ENCODE measurements at places on chromosomes 12 and 14.

DNA sequence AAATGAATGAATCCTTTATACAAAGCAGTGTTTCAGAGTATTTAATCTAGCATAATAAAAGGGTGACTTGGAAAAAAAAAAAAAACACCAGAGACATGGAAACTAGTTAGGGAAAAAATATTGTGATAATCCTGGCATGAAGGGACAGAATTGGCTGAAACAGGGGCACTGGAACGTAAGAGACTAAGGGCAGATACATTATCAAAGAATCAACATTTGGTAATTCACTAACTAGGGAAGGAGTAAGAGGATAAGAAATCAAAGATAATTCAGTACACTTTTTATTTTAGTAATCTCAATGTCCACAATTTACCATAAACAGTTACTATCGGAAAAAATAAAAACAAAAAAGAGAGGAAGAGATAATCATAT, 18.2 kb downstream of the PYM1 start:
- DNase-seq, result no peak

GRCh38 chr12:52204095-52204930, 12.5 kb upstream of the KRT80 start:
- no peak for DNase-seq

DNA sequence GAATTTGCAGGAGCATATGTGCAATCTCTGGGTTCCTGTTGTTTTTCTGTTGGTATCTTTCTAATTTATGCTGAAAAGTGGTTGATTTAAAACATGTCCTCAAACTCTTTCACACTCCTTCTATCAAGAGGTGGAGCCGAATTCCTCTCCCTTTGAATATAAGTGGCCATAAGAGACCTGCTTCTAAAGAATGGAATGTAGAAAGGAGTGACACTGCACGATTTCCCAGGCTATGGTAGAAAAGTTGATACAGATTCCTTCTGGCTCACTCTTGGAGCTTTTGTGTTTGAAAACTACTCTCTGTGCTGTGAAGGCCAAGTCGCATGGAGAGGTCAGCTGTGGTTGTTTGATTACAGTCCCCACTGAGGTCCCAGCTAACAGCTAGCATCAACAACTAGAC, 613.2 kb downstream of the ETNK1 start:
- no peak for DNase-seq

DNA sequence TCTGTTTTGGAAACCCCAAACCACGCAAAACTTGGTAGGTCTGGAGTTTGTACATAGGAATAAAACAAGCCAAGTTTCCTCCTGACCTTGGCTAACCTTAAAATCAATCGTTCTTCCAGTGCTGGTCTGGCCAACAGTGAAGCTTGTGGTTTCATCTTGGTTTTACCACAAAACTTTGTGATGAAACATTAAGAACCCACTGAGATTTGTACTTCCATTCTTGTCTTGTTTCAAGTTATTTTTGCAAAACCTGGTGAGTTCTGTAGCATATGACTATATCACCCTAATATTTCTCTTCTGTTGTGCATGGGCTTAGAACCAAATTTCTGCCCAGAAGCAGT, 26.4 kb downstream of the SIX1 start:
- DNase-seq, result no peak

DNA sequence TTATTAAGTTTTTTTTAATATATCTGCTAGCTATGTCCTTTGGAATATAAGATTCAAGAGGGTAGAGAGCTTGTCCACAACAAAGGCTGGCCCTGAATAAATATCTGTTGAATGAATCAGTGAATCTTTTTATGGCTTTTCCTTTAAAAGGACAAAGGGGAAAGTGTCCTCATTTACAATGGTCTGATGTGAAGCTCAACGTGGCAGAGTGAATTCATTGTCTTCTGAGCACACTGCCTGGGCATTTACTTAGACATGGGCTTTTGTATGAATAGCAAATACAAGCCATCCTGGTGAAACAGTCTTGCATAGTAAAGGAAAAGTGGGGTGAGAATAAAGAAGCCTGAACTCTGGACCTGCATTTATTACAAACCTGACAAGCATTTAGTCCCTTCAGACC, 201.2 kb downstream of the NELL2 start:
- no peak for DNase-seq

GRCh38 chr12:104909761-104910160, 48.3 kb downstream of the SLC41A2 start:
- no peak for DNase-seq

DNA sequence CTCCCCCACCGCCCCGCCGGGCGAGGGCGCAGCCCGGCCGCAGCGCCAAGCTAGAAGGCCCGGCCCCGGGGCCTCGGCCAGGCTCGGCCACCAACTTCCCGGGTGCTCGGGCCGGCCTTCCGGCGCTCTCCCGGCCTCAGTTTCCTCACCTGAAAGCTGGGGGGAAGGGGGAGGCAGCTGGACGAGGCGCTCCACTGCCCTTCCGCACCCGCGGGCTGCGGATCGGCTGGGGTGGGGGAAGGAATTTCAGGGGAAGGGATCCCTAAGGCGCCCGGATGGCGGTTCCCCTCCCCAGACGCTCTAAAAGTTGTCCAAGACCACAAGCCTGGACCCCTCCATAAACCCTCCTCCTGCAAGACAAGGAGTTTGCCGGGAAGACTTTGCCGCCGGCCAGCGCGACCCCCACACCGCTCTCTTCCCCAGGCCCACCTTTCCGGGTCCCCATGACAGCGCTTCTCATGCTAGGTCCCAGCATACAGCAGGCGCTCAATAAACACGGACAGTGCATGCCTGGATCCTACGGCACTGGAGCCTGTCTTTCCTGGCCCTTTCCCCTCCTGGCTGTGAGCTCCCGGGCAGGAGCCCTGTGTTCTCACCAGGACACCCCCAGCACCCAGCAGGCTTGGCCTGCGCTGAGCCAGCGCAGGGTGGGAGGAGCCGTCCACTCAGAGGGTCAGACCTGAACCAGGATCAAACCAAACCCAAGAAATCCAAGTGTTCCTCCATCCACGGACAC, 18.1 kb downstream of the BEGAIN start:
- DNase-seq, result no peak

- peak; percentile 92 for DNase-seq
Observed at GRCh38 chr12:67630373-67631088, 18.0 kb upstream of the DYRK2 start.

DNA sequence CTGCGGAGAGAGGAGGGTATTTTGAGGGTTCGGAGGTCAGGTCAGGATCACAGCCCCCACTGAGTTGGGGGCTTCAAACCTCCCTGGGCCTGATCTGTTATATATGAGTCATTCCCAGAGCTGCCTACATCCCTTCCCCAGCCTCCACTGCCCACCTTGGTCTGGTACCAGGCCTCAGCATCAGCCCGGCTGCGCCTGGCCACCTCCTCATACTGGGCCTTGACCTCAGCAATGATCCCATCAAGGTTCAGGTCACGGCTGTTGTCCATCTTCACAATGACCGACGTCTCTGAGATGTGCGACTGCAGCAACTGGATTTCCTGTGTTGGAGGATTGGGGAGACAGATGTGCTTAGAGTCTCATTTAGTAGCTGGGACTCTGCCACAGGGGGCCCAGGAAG, 4.2 kb downstream of the KRT84 start:
- no peak for DNase-seq

DNA sequence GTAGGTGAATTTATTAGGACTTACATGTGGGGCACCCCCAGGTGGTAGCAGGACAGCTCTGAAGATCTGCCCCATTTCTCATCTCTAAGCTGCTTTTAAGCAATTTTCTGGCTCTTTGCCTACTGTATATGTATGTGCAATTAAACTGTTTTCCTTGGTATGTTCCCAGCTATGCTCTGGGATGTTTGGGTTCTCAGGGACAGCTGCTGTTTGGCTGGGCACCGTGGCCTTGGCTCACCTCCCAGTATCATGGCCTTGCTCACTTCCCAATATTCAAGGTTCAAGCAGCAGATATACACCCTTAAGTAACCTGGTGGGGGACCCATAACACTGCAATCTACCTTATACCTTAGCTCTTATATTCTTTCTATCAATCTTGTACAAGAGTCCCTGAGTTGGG, 53.7 kb upstream of the KITLG start:
- no peak for DNase-seq

DNA sequence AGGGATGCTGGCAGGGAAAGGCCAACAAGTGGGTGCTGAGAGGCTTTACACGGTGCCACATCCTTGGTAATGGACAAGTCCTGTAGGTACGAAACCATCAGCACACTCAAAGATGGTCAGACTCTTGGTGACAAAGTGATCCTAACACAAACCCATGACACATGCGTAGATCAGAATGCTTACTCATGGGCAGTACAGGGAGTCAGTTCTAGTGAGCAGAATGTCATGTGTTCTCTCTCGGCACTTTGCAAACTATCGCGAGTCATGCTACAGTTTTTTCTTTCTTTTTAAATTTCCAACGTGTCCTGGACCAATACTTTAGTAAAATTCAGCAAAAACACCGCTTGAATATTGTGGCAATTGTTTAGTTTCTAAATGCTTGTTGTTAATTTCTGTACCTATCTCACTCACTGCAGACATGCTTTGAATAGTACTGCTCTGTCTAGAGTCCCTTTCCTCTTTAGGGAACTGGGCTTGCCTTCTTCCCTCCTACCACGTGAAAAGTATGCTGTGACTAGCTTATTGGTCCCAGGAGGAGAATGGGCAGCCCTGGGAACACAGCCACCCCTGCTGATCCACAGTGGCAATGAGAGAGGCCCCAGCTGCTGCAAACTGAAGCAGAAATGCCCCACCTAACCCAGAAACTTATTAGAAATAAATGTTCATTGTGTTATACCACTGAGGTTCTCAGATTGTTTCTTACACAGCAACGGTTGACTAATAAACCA, 62.4 kb downstream of the UBR7 start:
- no peak for DNase-seq

- DNase-seq, result no peak
Observed at GRCh38 chr14:57707219-57707618, 158.7 kb downstream of the SLC35F4 start.

DNA sequence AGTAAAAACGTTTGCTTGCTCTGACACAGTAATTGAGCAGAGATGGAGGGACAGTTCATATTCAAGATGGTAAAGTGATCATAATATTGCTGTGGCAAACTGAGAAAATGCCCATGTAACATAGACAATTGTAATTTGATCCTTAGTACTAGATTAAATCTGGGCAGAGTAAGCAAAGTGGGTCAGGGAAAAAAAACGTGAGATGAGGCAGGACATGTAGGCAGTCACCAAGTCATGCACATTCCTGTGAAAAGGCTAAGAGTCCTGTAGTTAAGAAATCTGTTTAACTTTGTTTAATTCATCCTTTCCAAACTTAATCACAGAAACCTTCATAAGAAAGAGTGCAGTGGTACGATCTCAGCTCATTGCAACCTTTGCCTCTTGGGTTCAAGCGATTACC, 16.1 kb downstream of the BTBD7 start:
- DNase-seq, result no peak

DNA sequence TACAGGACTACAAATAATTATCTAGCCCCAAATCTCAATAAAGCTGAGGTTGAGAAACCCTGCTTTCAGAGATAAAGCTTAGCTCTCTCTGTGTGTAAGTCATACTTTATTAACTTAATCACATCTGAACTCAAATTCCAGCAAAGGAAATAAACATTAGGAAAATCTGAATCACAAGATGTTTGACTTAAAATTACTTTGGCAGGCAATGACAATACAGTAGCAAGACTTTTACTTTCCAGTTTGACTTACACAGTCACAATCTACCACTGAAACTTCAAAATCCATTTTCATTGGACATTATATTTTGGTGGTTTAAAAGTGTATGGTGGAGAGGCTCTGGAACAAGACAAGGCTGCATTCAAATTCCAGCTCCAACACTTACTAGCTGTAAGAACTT, 11.4 kb downstream of the TMEM116 start:
- DNase-seq, result no peak

GRCh38 chr12:28811457-28811856, 337.6 kb upstream of the FAR2 start:
- DNase-seq, result no peak

- peak; percentile 49 for DNase-seq
Observed at GRCh38 chr12:94149781-94150239, 1.4 kb downstream of the PLXNC1 start.

DNA sequence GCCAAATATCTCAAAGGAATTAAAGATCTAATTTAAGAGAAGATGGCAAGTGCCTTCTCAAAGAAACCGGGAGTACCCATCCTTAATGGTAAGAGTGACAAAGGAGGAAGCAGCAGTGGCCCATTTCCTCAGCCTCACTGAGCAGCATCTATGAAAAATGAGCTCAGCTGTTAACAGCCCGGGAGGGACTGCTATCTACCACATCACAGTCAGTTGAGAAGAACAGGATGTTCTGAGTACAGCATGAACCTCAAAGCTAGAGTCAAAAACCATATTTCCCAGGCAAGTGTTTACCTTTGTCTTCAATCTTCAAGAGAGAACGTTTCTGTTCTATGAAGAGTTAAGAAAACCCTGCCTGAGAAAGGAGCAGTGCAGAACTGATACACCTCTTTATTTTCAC, 115.0 kb downstream of the BTG1 start:
- peak; percentile 71 for DNase-seq

GRCh38 chr12:4579305-4580102, 17.5 kb downstream of the DYRK4 start:
- DNase-seq, result peak; percentile 16

DNA sequence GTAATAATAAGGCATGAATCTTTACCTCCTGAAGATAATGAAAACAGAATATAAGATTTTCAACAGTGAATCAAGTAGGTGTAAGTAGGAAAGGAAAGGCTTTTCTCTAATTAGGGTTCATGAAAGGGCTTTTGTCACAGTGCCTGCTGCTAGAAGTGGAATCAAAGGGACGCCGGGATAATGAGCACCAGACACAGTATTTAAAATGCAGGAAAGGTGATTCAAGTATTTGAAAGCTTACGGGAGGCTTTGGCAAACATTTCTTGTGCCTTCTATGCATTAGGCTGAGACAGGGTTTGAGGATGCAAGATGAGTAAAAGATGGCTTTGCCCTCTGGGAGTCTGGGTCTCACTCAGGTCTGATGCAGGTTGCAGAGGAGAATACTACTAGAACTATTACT, 70.5 kb upstream of the ANO4 start:
- no peak for DNase-seq

GRCh38 chr12:111347891-111348644, 20.8 kb downstream of the PHETA1 start:
- DNase-seq, result no peak

DNA sequence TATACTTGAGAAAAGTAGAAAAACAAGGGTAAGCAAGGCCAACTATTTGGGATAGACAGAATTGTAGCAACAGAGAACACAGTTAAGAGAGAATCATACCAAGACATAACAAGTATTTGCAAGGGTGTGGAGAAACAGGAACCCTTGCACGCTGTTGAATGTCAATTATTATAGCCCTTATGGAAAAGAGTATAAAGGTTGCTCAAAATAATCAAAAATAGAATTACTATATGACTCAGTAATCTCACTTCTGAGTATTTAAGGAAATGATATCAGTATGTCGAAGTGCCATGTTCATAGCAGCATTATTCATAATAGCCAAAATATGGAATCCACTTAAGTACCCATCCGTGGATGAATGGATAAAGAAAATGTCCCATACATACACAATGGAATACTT, 193.3 kb downstream of the PHLDA1 start:
- DNase-seq, result no peak

GRCh38 chr14:50335989-50336824, 24.1 kb downstream of the DMAC2L start:
- peak; percentile 34 for DNase-seq
